ENCODE measurements at places on chromosomes 4 and X.

- DNase-seq, result no peak
These were observed 64.7 kb downstream of the ANTXR2 start for GRCh38 chr4:80008351-80008750.

GRCh38 chr4:66949419-66949818, 595.9 kb downstream of the CENPC start:
- no peak for DNase-seq

DNA sequence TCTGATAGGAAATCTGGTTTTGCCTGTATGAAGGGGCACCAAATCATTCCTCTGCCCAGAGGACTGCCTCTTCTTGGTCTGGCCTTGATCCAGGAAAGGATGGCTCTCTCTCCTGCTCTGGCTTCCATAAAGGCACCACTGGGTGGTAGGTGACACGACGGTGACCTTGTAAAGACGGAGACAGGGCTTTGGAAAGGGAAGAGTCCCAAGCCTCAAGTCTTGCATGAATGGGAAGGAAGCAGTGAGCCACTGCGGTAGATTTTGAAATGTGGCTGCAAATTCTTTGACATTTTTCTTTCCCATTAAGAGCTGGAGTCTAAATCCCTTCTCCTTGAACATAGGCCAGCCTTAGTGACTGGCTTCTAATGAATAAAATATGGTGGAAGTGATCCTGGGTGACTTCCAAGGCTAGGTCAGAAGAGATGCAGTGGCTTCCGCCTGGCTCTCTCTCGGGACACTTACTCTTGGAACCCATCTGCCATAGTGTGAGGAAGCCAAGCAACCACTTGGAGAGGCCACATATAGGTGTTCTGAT, 347.4 kb downstream of the BCOR start:
- DNase-seq, result no peak

DNA sequence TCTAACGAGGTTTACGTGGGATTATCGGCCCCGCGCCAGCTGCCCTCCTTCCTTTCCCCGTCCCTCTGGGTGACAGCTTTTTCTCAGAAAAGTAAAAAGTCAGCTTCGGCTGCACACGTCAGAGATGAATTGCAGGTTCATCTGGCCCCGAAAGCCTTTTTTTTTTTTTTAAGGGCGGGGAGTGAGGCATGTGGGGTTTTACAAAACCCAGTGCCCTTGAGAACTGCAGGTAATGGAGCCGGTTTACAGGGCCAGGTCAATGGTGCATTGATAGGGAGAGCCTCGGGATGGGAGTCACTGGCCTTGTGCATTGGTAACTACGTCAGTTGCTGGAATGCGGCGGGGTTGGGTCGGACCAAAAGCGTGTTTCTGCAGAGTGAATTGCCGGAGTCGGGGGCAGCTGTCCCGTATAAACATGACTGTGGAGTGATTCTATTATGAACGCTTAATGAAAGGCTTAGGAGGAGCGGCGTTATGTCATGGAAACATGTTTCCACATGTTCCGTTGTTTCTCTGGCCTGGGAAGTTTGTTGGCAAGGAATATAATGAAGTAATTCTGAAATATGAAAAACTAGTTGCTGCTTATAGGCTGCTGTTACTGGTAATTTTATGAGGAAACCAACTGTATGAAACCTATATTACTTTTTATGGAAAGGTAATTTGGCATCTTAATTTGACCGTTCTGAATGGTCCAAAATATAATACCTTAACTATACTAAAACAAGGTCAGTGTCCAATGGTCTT, 1.1 kb downstream of the HSPA4L start:
- peak; percentile 65 for DNase-seq

DNA sequence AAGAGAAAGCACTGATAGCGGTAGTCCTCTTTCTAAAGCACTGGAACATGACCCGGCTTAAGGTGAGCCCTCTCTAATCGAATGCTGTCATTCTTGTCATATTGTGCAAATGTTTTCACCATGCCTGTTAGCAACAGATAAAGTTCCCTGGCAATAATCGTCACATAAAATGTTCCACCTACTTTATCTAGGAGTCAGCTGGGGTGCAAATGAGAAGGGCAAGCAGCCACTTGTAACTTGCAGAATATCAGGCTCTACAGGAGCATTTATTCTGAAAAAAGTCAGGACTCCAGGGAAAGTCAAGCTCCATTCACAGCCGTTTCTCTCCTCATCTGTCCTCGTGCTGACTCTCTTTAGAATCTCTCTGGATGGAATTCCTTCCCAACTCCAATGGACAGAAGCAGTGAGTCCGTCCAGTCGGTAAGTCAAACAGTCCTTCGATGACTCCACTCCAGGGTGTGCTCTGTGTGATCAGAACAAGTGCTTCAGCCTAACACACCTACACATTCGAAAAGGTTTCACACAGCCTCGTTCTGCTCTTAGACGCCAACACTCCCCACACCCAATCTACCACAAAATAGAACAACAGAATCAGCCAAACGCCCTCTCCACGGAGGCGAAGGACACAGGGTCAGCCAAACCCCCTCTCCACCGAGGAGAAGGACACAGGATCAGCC, 101.7 kb upstream of the FRG1 start:
- no peak for DNase-seq

DNA sequence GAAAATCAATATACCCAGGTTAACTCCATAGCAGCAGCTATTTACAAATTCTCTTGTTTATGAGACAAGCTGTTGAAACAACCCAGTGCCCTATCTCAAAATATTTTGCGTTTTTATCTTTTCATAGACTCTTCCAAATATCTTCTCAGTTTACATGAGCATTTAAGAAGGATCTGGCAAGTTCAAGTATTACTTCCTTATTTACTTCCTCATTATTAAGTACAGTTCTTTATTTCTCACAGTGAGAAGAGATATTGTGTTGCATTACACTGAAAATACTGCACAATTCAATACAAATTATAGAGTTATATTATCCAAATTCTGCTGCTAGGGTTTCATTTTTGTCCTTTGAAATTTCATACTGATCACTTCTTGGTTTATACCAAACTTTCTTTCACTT, 43.6 kb upstream of the UCP1 start:
- no peak for DNase-seq

DNA sequence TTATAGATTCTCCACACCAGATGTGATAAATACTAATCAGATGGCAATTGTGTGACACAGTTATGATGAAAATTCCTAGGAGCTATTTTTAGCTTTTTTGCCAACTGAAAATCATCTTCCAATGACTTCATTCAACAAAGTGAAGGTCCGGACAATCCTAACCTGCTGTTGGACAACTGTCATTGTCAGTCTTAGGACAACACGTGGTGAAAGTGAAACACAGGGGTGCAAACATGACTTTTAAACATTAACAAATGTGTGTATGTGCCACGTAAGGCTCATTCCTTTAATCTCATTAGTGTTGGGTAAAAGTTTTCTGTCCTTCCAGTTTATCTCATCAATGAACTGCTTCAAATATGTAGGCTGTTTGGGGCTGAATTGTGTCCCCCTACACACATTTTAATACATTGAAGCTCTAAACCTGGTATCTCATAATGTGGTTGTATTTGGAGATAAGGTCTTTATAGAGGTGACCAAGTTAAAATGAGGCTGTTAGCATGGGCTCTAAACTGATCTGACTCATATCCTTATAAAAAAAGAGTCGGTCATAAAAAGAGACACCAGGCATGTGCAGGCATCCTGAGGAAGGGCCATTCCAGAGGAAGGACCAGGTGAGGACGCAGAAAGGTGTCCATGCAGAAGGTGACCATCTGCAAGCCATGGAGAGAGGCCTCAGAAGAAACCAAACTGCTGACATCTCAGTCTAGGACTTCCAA, 41.2 kb upstream of the SMAD1 start:
- no peak for DNase-seq

- no peak for DNase-seq
These were observed 9.2 kb upstream of the RBPJ start for GRCh38 chr4:26311633-26312032.

DNA sequence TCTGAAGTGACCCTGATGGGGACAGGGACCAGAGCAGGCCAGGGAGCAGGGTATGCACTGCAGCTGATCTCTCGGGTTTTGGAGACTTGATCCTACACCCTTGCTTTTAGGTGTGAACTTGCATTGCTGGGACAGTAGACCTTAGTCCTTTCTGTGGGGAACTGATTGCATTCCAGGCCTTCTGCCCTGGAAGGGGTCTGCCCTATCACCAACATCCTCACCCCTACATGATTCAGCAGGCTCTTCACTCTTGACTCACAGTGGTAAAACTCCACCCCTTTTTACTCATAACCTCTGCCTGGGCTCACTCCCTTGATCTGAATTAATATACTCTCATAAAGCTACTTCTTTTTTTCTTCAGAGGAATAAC, 6.6 kb upstream of the DDX60L start:
- no peak for DNase-seq

DNA sequence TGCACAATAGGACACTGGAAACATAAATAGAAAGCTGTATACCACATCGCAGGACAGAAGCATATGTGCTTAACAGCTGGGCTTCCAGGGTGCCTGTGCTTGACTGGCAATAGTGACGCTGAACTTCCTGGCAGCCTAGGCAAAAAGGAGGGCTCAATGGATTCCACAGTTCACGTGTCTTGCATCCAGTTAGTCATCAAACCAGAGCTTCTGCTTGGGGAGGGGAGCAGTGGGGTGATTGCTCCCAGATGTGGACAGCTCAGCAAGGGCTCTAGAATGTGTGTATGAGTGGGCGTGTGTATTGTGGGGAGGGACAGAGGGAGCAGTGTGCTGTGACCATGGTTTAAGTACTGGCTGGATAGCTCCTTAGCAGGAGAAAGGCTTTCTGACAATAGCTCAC, 2.3 kb downstream of the PRRG3 start:
- DNase-seq, result no peak

- no peak for DNase-seq
These were observed 120.4 kb upstream of the SLC34A2 start for GRCh38 chr4:25535278-25535677.

DNA sequence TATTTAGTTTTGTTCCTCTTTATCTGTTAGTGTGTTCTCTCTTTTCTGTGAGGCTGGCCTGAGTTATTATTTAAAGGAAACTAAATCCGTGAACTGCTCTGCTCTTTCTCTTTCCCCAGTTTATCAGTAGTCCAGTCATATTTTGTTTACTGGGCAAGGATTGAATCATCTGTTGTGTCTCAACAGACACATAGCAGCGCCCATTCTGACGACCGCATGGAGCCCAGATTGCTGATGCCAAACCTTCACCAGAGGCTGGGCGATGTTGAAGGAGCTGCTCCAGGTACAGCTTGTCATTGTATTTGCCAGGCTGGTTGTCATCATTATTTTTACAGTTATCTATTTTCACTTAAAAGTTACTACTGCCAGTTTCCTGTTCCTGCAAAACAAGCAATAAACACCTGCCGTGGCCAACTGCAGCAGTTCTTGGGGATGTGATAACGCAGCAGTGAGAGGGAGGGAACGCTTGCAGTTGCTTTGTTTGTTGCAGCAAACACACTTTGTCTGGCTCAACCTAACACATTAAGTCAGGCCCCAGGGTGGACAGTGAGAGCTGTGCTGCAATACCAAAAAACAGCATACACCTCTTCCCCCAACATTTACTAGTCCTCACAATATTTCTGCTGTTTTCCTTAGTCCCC, 10.1 kb downstream of the REELD1 start:
- DNase-seq, result no peak

- DNase-seq, result no peak
These were observed 23.2 kb downstream of the ADD1 start for GRCh38 chr4:2866891-2867290.

- DNase-seq, result no peak
These were observed 557 bp upstream of the USP38 start for GRCh38 chr4:143184217-143184502.

DNA sequence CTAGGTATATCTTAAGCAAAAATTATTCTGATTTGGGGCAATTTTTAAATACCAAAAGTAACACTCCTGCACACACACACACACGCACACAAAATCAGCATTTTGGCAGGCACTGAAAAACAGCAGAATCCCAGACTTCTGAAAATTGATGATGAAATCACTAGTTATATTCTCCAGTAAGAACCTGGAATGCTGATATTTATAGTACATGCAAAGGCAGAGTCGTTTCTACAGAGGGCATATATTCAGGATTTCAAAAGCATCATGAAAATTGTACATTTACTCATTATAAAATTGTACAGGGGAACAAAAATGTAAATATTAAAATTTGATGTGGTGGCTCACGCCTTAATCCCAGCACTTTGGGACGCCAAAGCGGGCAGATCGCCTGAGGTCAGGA, 352.5 kb upstream of the PITX2 start:
- DNase-seq, result no peak

DNA sequence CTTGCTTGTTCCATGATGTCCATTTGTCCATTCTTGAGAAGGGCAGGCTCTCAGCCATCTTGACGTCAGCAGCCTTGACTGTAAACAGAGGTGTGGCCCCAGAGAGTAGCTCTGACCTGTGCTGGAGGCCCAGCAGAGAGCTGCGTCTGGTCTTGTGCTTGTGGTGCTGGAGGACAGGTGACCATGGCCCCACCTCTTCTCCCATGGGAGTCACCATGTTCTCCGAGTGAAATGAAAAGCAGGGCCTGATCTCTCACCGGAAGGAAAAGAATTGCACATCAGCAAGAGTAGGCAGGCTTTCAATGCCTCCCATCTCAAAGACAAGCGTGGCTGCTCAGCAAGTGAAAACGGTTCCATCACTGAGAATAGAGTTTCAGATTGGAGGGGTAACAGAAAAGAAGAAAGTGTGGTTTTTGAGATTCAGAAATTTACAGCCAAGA, 11.5 kb downstream of the PARM1 start:
- no peak for DNase-seq

- DNase-seq, result peak; percentile 40
These were observed 14.7 kb upstream of the SPATA4 start for GRCh38 chr4:176210101-176210500.

DNA sequence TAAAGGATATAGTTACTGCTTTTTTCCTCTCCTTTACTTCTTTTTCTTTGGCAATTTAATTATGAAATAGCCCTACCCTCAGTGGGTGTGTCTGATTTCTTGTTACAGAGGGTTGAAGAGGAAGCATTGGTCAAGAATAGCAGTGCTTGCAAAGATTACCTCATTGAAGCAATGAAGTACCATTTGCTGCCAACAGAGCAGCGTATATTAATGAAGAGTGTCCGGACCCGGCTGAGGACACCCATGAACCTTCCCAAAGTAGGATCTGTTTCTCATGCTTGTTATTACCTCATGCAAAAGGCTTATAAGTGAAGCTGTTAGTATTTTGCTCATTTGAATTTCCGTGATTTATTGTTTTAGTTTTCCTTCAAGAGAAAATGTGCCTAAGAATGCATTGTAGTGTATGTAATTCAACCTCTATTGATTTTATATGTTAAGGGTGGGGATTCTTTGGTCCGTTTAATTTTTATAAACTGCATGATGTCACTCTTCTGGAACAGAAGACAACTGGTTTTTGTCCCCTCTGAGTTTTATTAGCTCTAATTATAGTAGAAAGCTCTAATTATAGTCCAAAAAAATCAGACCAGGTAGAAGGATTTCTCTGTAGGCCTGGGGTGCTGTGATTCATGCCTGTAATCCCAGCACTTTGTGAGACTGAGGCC, 27.9 kb upstream of the MSMO1 start:
- no peak for DNase-seq

Measured in NCI-H446 treated with DMSO at 0.1 percent for 48 hours (cell line).